Ammon's horn (tissue), 1 donor: ENCODE measurements at places on chromosomes 6 and 20.

DNA sequence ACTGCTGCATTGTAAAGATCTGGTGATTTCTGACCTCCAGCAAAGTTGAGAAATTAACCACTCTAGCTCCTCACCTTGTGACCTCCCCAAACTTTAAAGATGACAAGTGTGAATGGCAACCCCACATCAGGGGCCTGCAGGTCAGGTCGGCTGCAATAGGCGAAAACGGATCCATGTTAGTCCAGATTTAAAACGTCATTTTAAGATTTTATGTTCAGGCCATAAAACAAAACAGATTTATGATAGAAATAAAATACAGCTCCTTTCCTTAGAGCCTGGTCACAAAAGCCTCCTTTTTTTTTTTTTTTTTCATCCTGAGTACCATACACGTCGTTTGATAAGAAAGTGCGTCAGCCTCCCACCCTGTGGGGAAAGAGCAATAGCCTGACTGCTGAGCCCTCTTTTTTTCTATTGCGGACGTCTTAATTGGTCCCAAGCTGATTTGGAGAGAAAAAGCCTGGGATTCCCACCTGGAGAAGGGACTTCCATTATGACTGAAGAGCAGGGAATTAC is 519.2 kb upstream of the NOX3 start:
- no peak for DNase-seq

DNA sequence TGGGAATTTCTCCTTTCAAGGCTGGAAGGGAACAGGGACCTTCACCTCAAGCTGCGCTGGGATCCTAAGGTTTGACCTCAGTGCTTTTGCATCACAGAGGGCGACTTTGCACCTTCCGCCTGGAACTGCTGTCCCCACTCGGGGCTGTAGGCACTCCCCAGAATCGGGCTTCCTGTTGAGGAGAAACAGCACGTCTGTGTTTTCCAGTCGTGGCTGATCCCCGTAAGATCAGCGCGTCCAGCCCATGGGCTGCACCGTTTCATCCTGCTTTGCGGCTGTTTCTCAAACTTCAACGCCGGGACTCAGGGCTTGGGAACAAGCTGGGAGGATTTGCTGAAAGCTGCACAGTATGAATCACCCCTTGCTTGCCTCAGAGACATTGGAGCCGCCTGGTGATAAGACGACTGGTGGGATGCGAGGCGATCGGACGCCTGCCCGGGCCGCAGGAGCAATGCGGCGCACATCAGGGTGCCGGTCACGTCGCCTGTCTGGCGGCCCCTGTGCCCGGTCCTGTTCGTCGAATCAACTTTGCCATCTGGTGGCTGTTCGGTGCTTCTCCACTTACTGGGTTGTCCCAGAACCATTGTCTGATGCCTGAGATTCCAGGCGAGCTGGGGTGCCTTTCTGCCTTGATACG is 53.6 kb upstream of the FRMD1 start:
- DNase-seq, result peak; percentile 93

GRCh38 chr6:1885576-1886011 is 275.9 kb downstream of the FOXC1 start:
- DNase-seq, result no peak

- no peak for DNase-seq
These were observed 1.5 kb downstream of the REPS1 start for GRCh38 chr6:138986578-138986977.

- no peak for DNase-seq
These were observed 130.9 kb downstream of the CARMIL1 start for GRCh38 chr6:25410102-25410501.

- no peak for DNase-seq
These were observed 34.5 kb upstream of the PCMTD2 start for GRCh38 chr20:64220891-64221527.

DNA sequence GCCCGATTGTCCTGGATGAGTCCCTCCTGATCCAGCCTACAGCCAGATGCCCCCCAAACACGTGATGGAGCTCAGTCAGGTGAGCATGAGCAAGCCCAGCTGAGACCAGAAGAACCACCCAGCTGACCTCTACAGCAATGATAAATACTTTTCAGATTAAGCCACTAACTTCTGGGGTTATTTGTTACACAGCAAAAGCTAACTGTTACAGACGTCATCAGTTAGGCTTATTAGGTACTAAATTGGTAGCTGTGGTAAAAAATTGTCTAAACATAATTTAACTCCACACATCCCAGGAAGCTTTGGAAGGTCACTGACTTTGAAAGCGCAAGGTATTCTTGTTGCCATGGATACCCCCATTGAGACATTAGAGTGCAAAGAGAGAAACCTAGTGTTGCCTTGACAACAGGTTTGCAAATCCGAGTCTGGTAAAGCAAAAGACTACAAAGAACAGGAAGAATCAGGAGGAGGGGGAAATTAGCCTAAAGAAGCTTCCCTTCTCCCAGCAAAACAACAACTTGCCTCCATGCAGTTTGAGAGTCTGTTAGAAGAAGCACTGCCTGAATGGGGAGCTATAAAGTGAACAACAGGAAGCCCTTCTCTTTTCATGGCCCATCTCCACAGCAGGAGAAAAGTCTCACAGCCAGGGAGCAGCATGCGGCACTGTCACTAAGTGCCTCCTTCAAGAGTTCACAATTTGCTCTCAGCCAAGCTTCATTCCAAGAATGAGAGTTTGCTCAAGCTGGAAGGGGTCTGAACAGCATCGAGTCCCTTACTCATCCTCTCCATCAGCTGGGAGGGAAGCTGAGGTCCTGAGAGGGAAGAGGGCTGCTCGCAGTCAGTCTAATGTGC is 41.7 kb upstream of the ZNF831 start:
- DNase-seq, result no peak

DNA sequence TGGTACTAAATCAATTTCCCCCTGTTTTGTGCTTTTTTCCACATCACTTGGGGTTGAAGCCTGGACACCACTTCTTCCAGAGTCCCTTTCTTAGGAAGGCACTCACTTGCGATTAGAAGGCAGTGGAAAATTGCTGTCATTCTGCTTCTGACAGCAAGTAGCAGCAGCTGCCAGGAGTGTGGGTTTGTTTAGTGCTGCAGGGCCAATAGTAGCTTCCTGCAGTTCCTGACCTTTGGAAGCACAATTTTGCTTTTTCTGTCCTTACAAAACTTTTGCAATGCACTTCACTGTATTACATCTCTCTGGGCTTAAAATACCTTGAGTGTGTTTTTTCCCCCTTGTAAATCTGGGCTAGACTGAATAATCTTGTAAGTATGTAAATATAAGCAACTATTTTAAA is 12.5 kb upstream of the HLA-DRA start:
- DNase-seq, result no peak

DNA sequence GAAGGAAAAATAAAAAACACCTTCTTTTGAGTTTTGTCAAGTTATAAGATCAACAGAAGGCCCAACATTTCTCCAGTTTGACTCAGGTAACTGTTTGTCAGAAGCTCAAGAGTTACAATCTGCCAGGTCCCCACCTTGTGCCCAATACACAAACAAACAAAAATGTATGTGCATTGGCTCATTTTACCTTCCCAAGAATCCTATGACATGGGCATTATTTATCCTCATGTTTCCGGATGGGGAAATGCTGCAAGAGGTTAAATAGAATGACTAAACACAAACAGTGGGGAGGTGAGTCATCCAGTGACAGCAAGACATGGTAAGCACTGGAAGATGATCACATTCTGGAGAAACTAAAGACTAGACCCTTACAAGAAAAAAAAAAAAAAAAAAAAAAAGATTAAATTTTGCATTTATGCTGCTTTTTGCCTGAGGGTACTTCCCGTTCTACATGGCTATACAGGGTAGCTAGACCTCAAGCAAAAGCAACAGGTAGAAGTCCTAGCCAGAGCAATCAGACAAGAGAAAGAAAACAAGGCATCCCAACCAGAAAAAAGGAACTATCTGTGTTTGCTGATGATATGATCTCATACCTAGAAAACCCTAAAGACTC is 23.6 kb upstream of the ANKRD60 start:
- no peak for DNase-seq

DNA sequence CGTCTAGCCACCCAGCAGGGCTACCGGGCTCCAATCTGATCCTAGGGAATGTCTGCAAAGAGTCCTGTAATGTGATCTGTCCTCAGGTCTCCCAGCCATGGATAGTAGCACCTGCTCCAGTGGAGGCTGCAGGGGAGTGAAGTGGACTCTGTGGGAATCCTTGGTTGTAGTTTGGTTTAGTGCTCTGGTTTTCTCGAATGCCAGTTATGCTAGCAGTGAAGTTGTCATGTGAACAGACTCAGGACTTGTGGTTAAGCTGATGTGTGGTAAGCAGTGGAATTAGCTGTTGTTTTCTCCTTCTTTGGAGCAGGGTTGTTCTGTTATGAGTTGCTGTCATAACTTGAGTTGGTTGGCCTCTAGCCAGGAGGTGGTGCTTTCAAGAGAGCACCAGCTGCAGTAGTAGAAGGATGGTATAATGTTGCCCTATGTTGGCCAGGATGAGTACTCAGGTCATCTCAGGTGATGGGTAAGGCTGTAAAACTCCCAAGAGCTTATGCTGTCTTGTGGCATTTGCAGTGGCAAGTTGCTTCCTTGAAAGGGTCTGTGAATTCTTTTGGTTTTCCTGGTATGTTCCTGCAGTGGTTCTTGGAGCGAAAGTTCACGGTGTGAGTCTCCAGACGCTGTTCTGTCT is 390.2 kb downstream of the UTRN start:
- DNase-seq, result no peak

DNA sequence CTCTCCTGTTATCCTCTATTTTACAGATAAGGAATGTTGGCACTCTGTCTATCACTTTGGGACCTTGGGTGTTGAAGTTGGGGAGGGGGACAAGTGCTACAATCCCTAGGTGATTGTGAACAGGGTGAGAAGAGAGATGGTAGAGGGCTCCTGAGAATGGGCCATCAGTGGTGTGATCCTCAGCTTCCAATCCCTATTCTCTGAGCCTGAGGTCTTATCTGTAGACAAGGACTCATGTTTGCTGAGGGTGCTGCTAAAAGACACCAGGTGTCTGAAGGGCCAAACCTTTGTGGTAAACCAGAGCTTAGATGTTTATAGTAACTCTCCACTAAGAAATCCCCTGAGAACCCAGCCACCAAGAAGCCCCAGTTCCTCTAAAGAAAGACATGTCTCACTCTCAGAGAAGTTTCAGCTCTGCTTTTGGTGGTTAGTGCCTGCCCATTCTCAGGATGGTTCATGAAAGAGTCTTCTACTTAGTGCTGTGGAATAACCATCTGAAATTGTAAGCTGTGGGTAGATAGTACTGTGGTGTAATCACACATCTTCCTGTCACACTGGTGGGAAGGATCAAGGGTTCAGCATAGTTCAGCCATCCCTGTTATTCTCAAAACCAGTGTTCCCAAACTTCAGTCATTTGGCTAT is 58.2 kb upstream of the IL20RA start:
- DNase-seq, result no peak

- DNase-seq, result no peak
These were observed 356.2 kb downstream of the GJA1 start for GRCh38 chr6:121791396-121792315.

DNA sequence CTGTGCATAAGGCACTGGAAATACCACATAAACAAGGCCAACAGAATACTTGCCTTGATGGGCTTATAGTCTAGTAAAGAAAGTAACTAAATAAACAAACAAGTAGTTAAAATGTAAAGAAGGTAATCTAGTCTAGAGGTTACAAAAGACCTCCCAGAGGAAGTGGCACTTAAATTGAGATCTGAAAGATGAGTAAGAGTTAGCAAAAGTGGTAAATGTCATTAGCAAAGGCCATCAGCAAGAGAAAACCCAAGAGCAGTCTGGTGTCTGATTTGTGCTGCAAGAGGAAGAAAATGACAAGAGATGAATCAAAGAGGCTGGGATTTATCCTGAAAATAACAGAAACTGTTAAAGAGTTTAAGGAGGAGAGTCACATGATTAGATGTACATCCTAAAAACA is 96.6 kb upstream of the SMLR1 start:
- no peak for DNase-seq

GRCh38 chr6:12336121-12336971 is 46.2 kb downstream of the EDN1 start:
- no peak for DNase-seq

GRCh38 chr6:132143258-132143657 is 192.1 kb upstream of the CCN2 start:
- no peak for DNase-seq

- no peak for DNase-seq
These were observed 72.6 kb downstream of the ARID1B start for GRCh38 chr6:156849806-156850205.

- no peak for DNase-seq
These were observed 21.4 kb upstream of the TXLNB start for GRCh38 chr6:139313229-139313628.

GRCh38 chr6:144406796-144407195 is 121.7 kb downstream of the UTRN start:
- no peak for DNase-seq

- no peak for DNase-seq
These were observed 20.7 kb downstream of the FOXO3 start for GRCh38 chr6:108581237-108581931.

DNA sequence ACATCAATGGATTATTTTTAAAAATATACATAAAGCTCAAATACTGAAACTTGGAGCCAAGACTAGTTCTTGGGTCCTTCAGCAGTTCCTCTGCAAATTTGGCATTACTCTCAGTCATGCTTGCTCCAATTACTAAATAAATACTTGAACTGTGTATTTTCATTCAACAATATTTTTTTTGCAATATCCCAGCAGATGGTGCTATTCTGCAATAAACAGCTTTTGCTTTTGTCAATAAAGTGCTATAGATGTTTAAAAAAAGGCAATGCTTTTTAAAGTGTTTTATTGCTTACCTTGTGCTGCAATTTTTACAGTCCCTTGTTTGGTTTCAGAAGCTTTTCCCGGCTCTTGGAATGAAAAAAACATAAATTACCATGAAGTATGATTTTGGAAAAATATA is 243.4 kb downstream of the TRDN start:
- DNase-seq, result peak; percentile 8

DNA sequence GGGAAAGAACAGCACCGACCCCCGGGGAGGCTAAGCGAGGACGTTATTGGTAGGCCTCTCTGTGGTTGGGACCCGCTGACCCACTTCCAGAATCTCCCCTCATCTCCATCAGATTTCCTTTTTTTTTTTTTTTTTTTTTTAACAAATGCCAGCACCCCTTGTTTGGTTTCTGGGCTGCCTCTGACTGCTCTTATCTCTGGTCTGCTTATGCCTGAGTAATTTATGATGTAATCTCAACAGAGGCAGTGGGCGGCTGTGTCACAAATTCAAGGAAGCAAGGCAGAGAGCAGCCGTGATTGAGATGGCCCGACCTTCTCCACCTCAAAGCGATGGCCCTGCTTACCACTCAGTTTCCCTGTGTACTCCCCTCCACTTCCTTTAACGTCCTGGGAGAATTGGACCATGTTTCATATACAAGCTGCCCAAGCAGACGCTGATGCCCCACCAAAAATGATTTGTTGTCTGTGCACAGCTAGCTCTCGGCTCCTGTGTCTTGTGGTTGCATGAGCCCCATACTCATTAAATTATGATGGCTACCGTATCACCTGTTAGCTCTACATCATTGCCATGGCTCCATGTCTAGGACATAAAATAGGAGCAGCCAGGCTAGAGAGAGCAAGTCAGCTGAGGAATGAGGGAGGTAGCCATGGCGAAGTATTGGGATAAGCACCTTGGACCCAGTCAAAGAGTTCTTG is 98.1 kb downstream of the ZNF217 start:
- DNase-seq, result no peak

GRCh38 chr6:35686873-35687555 is 1.7 kb downstream of the FKBP5 start:
- no peak for DNase-seq
